ENCODE measurements at places on chromosomes 5 and 9. TPM values are rescaled to one million over a fixed set of nuclear protein-coding genes. Genes with fewer than 3 reads are reported as not detected.

COX7C gene
- 641 TPM for total RNA-seq

C9orf153 gene
- 0.49 TPM for total RNA-seq

FYB1 gene
- 1.9 TPM for total RNA-seq

GDA gene
- 0.49 TPM for total RNA-seq

MSX2 gene
- total RNA-seq: 0.35 TPM

C7 gene
- total RNA-seq: 2.3 TPM

XPA gene
- 18.4 TPM for total RNA-seq

ADAMTS6 gene
- total RNA-seq: 3.2 TPM

TARS1 gene
- 93.5 TPM for total RNA-seq

PCDHGA1 gene
- total RNA-seq: 0.44 TPM

SPINK7 gene
- not detected for total RNA-seq

FRMD3 gene
- total RNA-seq: 34.1 TPM

GRCh38 chr9:113628621-113629020 lies 165.1 kb downstream of the RGS3 start:
- DNase-seq: no peak

- no peak for DNase-seq
These were observed 90.5 kb downstream of the ANKH start for GRCh38 chr5:14781106-14781505.

- DNase-seq: no peak
These were observed 116.5 kb downstream of the GDNF start for GRCh38 chr5:37723162-37723961.

DNA sequence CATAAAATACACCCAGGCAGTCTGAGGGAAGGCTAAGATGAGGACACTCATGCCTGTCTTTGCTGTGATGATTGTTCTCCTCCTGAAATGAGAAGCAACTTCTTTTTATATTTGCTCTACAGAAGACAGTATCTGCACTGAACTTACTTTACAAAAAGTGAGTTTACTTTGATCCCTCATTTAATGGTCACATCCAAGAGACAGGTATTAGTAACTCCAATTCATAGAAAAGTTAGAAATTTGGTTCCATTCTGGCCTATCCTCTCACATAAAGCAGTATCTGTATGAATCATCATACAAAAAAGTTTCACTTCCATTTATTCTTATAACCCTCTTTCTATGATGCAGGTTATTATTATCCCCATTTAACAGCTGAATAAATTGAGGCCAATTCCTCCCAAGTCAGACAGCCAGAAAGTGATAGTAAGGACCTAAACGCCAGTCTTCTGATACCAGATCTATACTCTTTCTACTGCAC lies 15.2 kb downstream of the TSTD2 start:
- DNase-seq: no peak

- DNase-seq: peak; percentile 26
These were observed 9.9 kb upstream of the TRIM36 start for GRCh38 chr5:115179394-115180164.

DNA sequence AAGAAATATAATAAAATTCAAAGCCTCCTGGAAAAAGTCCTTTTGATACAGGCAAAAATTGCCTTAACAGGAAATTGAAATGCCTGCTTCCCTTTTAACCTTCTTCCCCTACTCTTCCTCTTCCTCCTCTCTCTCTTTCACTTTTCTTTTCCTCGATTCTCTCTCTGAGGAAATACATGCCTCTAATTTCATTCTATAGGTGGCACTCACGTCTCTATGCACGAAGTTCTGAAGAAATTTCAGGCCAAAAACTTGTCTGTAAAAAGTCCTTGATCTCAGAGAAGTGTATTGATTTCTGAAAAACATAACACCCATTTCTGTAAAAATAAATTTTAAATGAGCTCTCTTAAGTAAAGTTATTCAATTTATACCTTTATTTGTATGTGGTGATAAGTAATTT lies 371.7 kb upstream of the IRX4 start:
- no peak for DNase-seq

GRCh38 chr5:172178991-172179989 lies 8.7 kb downstream of the STK10 start:
- DNase-seq: peak; percentile 76

- DNase-seq: no peak
These were observed 8.7 kb upstream of the DOLPP1 start for GRCh38 chr9:129072171-129072570.

- DNase-seq: no peak
These were observed 105.1 kb downstream of the ADRB2 start for GRCh38 chr5:148931453-148932057.

- no peak for DNase-seq
These were observed 642 bp downstream of the RBM22 start for GRCh38 chr5:150700246-150700593.

GRCh38 chr5:126720369-126720768 lies 56.6 kb upstream of the LMNB1 start:
- no peak for DNase-seq
